ENCODE measurements at places on chromosomes 7 and 10. TPM values are rescaled to one million over a fixed set of nuclear protein-coding genes. Genes with fewer than 3 reads are reported as not detected.

DNA sequence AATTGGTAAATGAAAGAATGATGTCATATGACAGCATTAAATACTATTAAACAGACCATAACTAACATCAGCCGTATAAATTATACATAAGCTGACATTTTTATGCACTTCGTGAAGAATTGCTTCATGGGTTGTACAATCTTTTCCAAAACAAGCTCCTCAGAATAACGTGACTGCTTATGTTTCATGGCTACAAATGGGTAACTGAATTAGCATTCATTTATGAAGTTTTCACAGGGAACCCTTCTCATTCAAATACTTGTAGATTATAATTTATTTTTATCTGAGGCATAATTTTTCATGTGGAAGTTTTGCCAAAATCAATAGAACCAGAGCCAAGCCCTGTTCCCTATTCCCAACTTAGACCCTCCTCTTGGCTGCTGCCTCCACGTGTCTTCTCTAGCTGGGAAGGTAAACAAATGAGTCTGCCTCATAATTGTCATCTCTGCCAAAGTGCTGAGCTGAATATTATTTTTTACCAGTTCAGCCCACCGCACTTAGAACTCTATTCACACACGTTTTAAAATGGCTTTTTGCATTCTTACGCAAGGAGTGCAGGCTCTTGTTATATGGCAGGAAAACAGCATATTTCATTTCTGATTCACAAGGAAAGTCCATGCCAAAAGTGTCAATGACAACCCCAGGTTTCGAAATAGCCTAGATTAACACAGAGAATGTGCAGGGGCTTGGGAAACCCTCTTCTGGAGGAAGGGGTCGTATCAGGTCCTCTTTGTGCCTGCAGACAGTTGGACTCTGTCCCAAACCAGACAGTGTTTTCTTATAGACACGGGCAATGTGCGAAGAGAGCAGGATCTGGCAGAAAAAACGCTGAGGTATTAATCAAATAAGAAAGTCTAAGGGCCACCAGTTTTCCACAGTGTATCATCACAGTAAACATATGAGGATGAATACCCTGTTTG lies 370.7 kb upstream of the MGMT start:
- DNase-seq = peak; percentile 6

GRCh38 chr10:5628451-5629302 lies 37.7 kb downstream of the ASB13 start:
- no peak for DNase-seq

DNA sequence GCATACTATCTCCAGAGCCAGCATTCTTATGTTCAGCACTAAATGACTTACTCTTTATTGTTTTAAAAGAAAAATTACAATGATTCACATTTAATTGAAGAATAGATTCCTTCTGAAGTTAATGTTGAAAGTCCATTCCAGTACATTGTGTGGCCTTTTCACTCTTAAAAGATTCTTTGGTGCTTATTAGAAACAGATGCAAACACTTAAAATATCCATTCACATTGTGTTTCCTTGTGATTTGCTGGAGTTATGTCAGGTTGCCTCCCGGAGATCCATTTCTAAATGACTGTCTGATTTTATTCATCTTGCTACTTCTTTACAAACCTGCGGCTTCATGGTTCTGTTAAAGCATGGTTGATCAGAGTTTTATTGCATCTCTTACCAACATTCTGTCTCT lies 152.8 kb downstream of the FOXP2 start:
- no peak for DNase-seq

SPAM1 gene
- not detected for polyA plus RNA-seq

DNA sequence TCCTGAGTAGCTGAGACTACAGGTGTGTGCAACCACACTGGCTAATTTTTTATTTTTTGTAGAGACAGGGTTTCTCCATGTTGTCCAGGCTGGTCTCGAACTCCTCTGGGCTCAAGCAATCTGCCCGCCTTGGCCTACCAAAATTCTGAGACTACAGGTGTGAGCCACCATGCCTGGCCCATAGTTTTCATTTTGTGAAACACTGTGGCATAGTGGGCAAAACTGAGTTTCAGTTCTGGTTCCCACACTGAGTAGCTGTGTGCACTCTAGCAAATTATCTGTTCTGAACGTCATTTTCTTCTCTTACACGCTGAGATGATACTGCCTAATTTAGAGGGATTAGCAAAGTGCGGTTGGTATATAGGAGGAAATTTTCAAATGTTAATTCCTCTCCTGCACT lies 13.5 kb downstream of the ATP5MK start:
- DNase-seq = no peak

MIOS gene
- polyA plus RNA-seq = 26.6 TPM

ENKUR gene
- polyA plus RNA-seq = 0.11 TPM

STK31 gene
- 0.09 TPM for polyA plus RNA-seq

PROSER2 gene
- polyA plus RNA-seq = 0.37 TPM

DNA sequence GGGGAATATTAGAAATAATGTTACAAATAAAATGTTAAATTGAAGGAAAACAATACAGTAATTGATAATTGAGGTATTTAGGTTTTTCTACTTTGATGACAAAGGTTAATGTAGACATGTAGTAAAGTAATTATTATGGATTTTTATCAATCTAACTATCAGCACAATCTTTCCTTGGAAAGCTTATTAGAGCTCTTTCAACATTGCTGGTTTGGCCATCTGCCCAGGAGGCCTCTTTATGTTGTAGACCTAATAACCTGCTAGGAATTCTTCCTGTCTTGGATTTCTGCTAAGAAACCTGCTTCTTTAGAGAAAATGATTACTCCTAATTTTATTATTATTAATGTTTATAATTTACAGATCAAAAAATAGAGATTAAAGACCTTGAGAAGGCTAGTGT lies 78.9 kb downstream of the CHRM2 start:
- no peak for DNase-seq

GRCh38 chr10:127854769-127855590 lies 37.8 kb downstream of the CLRN3 start:
- no peak for DNase-seq

GRCh38 chr10:129768437-129769355 lies 195.4 kb downstream of the EBF3 start:
- no peak for DNase-seq

DNA sequence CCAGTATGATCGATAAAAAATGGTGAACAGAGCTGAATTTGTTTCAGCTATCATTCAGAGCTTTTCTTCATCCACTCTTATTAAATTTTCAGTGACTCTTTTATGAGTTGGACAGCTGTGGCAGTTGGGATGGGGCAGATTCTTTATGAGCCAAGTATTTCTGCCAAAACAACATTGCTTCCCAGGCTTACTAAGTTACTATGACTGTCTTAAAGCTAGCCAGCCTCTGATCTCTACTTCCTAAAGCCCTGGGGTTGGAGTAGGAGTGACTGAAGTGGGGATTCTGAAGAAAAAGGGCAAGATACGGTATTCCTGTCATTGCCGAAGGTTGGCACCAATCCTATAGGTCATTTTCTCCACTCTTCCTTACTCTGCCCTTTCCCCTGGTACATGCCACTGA lies 12.7 kb downstream of the RPP30 start:
- no peak for DNase-seq

DNA sequence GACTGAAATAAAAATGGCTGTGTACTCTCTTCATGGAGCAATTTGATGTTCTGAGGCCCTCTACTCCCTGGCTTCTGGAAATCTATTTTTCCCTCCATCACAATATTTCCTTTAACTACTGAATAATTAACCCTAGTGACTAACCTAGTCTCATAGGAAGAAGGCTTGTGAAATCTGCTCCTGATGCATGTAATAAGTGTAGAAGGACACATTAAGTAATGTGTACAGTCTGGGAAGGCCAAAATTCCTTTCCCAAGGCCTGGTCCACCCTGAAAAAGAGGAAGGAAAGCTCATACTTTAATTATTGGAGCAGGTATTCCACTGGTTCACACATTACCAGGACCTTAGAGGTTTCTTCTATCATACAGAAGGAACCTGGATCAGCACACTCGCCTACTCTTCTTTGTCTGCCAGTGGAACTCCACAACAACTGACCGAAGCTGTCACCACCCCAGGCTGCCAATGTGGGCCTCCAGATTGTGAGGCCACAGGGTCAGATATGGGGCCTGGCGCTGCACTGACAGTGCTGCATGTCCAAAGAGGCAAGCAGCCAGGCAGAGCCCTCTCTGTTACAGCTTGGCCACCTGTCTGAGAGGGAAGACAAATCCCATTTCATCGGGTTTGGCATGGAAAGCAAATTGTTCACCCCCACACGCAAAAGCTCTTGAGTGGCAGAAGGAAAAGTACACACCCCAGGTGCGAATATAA lies 54.4 kb upstream of the FAM133B start:
- DNase-seq = no peak

PON3 gene
- not detected for polyA plus RNA-seq

DNA sequence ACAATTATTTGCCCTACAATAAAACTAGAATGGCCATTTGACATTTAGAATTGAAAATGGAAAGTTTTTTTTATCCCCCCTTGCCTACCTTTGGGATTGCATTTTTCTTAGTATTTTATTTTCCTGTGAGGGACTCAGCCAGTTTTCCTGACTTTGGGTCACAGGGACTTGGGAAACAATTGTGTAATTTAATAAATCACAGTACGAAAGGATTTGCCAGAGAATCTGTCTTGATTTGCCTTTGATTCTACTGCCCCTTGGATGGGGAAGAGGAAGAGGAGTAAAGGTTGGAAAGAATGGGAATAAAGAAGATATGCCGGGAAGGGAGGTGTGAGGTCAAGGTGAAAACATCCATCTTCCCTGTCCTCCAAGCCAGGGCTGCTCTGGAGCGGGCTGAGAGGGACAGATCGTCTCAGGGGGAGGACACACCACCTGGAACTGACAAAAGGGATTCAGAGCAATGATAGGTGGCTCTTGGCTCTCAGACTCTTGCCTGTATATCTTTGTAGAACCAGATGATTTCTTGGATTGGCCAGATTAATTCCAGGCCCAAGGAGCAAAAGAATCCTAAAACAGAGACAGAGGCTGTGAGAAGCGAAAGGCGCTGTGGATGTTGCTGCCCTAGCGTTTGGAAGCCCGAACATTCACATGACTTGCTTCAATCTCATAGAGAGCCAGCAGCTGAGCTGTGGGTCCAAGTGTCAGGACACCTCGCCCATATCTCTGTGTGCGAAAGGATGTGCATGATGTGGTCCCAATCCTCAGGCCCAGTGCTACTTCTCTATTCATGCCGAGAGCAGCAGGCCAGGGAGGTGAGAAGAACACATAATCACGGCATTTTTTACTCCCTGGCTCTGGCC lies 50.3 kb upstream of the ZEB1 start:
- no peak for DNase-seq

EGFR gene
- 59.0 TPM for polyA plus RNA-seq

- no peak for DNase-seq
These were observed 9.2 kb upstream of the TRUB1 start for GRCh38 chr10:114928818-114929217.

- no peak for DNase-seq
These were observed 138.1 kb upstream of the CHST15 start for GRCh38 chr10:124231168-124232155.

SLC13A1 gene
- not detected for polyA plus RNA-seq

DNA sequence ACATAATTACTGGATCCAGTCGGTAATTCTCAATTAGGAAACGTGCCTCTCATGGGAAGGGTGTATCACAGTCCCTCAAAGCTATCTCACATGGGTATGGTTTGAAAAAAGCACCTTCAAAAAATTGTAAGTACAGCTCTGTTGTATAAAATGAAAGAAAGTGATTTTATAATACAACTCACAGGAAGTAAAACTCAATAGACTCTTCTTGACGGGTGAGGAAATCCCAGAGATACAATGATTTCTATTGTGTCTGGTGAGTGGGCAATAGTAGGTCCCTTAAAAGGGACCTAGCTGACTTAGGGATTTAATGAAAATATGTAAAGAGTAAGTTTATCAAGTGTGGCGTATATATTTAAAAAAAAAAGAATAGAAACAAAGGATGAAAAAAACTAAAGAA lies 27.0 kb downstream of the TASOR2 start:
- DNase-seq = no peak

DNA sequence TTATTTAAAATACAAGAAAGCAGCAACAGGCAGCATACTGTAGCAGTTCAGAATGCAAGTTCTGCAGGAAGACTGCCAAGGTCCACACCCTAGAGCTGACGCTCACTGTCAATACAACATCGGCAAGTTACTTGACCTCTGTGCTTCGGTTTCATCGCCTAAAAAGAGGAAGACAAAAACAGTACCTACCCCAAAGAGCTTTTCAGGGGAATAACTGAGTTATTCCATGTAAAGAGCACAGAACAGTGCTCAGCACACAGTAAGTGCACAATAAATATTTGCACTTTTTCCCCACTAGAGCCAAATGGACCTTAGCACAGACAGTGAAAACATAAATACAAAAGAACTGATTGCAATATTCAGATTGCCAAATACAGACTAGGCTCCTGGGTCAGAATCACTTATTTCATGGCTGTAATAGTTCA lies 88.6 kb downstream of the USP6NL start:
- no peak for DNase-seq

DNA sequence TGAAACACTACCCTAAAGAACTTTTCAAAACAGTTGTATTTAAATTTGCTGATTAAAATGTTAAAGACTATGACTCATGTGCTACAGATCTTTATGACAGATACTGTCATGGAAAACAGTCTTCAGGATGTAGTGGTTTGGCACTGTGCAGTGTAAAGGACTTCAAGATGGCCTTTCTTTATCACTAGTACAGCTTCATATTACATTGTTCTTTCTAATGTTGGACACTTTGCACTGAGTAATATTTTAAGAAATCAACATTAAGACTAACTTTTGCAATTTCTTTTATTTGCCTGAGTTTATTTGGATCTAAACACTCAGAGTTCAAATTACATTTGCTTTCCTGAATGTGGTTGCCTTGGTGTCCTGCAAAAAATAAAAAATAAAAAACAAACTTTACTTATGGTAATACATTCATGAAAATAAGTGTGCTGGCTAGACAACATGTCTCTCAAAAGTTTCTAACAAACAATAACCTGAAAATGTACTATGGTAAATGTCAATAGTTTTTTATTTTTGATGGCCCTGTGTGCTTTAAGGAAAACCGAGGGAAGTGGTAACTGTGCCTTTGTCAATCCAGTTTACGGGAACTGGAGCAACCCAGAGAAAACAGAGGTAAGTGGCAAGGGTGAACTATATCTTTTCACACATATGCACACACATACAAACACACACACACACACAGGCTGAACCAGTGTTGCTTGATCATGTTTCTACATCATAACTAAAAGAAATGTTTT lies 85.9 kb upstream of the PLXDC2 start:
- no peak for DNase-seq

DNA sequence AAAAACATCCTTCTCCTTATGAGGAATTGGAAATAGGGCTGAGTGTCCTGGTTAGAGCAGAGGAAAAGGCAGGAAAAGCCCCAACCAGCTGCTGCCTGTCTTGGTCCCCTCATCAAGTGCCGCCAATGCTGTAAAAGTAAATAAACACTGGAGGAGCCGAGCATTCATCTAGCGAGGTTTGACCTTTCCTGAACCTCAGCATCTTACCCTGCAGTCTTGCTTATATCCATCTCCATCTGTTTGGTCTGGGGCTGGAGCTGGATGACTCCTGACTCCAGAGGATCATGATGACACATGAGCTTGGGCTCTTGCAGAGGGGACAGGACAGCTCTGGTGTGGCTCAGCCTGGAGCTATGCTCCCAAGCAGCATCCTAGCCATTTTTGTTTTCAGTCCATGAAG lies 501.1 kb downstream of the TNS3 start:
- DNase-seq = no peak
